ENCODE measurements at places on chromosomes 16 and 17.
A peak's percentile ranks its signal among the peaks of the same experiment; 100 is the strongest.

GRCh38 chr17:46028374-46028773 lies 29.3 kb downstream of the STH start:
- no peak for DNase-seq

DNA sequence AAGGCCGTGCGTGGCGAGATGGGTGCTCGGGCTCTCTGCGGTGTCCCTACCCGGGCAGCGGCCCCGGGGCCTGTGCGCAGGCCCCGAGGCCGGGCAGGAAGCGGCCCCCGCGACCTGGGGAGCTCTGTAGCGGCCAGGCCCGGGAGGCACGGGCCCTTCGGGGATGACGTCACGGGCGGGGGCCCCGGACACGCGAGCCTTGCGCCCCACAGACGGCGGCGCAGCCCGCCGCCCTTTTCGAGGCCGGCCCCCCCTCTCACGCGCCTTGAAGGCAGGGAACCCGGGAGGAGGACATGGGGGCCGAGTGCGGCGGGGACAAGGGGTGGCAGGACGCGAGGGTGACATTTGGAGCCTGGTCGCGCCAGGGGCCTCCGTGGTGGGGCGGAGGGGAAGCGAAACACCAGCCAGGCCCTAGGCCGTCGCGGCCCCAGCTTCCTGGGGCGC lies 1.1 kb downstream of the RAI1 start:
- DNase-seq = no peak

GRCh38 chr17:64341181-64341580 lies 49.5 kb downstream of the PECAM1 start:
- no peak for DNase-seq

- no peak for DNase-seq
Measured at GRCh38 chr17:77800816-77801215, 157.7 kb upstream of the TNRC6C start.

DNA sequence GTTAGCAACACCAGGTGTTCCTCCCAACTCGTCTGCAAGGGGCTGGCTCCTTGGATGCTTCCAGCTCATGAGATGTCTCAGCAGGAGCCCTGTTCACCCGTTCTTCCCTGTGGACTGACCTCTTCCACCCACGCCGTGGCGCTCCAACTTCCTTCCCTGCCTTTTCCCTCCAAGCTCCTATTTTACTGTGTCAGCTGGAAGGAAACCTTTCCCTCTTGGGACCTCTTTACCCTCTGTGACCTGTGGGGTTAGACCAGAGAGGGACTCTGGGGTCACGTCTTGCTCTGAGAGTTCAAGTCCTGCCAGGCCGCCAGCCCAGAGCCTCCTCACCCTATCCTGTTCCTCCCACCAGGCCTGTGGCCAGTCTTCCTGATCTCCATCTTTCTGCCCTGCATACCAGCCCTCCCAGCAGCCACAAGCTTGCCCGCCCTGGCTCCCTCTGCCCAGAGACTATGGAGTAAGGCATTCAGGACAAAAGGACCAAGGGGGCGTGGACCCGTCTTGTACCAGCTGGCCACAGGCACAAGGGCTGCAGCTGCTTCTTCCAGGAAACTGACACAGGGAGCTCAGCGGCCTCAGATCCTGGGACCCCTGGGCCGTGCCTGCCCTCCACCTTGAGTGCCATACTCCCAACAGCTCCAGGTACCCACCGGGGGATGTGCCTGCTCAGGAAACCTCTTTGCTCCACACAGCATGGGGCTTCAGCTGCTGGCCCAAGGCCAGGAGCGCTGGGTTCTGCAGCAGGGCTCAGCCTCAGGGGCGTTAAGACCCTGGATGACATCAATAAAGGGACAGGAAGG lies 3.0 kb downstream of the PAQR4 start:
- no peak for DNase-seq

DNA sequence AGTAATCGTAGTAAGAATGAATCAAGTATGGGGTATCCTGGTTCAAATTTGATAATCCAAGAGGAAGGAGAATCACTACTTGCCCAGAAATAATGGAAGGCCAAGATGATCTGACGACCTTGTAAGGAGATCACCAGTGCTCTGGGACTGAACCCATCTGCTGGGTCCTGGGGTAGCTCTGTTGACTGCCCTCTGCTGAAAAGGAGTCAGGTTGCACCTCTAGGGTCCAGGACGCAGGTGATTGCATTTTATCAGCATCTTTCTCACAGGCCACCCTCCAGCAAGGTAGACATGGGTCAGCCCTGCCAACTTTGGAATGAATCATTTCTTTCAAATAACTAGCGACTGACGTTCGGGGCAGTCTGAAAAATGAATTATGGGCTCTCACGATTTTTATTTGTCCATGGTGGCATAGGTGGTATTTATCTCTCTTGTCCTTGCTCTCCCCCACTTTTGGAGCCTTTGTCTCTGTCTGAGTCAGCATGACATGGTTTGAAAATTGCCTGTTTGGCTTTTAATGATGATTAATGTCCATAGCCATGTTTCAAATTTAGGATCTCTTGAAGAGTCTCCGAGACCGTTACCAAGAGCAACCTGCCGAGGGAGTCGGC lies 163.7 kb downstream of the MSI2 start:
- DNase-seq = no peak

GRCh38 chr16:81562174-81562849 lies 117.7 kb downstream of the CMIP start:
- no peak for DNase-seq

DNA sequence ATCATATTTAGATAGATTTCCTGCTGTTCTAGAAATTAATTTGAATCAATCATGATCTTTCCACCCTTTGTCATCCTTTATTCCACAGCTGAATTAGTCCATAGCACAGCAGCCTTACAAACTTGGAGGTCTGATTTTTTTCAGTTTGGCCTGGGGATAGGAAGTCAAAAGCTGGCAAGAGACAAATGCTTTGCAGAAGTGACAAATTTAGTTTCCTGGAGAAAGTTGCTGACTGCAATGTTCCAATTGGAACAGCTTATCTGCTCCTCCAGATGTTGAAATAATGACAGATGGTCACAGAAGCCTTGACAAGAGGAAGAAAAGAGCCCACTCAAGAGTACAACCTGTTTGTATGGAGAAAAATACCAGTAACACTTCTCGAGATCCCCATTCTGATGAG lies 1276.1 kb upstream of the CDH8 start:
- no peak for DNase-seq

DNA sequence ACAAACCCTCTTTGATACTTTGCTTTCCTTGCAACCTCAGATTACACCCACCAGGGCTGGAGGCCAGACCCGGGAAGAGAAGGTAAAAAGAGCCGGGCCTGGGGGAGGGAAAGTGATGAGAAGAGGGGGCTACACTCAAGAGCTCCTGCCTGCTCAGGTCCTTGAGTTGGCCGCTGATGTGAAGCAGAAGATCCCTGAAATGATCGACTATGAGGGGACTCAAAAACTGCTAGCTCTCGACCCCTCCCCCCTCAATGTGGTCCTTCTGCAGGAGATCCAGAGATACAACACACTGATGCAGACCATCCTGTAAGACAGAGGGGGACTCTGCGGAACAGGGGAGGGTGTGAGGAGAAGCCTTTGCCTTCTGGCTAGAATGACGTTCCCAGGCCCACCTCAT lies 2.8 kb upstream of the KDM6B start:
- no peak for DNase-seq

GRCh38 chr16:74583926-74584666 lies 22.8 kb downstream of the GLG1 start:
- no peak for DNase-seq

DNA sequence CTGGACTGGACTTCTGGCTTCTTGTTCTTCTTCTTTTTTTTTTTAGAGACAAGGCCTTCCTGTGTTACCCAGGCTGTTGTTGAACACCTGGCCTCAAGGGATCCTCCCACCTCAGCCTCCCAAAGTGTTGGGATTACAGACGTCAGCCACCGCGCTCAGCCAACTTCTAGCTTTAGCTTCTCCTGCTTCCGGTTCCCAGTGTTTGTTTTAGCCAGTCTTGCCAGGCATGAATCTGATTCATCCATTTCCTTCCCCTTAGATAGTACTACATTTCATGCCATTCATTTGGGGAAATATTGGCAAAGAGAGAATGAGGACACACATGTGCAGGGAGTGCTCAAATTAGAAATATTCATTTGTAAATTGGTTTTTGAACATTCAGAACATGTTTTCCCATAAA lies 12.1 kb upstream of the NDUFAB1 start:
- DNase-seq = no peak

DNA sequence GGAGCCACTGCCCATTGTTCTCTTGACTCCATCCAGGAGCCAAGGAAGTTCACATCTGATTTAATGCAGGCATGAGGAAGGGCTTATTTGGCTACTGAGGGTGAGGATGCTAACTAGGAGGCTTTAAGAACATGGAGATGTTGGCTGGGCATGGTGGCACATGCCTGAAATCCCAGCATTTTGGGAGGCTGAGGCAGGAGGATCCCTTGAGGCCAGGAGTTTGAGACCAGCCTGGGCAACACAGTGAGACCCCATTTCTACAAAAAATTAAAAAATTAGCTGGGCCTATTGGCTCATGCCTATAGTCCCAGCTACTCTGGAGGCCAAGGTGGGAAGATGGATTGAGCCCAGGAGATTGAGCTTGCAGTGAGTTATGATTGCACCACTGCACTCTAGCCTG lies 116.5 kb downstream of the RAP1GAP2 start:
- no peak for DNase-seq

- DNase-seq = no peak
Measured at GRCh38 chr17:16488186-16488967, 3.6 kb downstream of the LRRC75A start.

DNA sequence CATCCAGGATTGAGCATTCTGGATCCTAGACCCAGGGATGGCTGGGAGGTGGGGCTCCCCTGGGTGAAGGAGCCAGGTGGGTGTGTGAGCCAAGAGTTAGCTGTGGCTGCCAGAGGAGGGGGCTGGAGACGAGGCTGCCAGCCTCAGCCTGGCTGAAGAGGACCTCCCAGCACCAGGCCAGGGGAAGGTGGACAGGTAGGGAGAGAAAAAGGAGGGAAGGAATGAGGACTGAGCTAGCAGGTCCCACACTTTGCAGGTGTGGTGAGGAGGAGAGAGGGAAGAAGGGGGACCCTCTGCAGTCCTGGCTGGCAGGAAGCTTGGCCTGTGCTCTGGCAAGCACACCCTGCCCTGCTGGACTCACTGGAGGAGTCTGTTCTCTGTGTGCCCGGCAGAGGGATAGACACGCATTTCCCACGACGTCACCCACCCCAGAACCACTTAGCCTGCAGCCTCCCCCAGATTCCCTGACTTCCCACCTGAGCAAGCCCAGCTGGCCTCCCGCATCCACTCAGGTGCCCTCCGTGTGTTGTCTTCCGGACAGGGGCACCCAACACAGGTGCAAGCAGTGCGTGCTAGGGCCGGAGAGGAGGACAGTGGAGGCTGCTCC lies 42.0 kb downstream of the SOCS3 start:
- DNase-seq = no peak

DNA sequence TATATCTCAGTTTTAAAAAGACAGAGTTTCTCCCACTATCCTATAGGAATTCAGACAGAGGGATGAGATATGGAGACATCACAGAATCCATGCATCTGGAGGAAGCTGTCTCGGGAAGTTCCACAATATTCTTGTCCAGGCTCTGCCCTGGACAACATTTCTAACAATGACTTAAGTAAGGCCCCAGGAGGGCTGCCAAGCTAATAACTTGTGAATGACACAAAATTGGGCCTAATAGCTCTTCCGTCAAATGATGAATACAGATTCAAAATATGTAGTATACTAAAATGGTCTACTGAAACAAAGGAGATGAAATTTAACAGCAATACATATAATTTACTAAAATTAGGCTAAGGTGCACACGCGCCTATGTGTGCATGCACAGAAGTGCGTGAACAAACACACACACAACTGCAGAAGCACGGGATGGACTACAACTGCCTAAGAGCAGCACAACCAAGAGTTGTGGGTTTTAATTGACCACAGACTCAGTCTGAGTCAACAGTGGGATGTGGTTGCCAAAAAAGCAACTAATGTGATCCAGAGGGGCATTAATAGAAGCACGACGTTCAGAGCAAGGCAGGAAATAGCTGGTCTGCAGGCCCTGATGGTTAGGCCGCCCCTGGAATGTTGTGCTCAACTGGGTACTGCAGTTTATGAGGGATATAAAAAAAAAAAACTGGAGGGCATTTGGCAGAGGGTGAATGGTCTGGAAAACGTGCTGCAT lies 26.3 kb upstream of the HS3ST2 start:
- no peak for DNase-seq

DNA sequence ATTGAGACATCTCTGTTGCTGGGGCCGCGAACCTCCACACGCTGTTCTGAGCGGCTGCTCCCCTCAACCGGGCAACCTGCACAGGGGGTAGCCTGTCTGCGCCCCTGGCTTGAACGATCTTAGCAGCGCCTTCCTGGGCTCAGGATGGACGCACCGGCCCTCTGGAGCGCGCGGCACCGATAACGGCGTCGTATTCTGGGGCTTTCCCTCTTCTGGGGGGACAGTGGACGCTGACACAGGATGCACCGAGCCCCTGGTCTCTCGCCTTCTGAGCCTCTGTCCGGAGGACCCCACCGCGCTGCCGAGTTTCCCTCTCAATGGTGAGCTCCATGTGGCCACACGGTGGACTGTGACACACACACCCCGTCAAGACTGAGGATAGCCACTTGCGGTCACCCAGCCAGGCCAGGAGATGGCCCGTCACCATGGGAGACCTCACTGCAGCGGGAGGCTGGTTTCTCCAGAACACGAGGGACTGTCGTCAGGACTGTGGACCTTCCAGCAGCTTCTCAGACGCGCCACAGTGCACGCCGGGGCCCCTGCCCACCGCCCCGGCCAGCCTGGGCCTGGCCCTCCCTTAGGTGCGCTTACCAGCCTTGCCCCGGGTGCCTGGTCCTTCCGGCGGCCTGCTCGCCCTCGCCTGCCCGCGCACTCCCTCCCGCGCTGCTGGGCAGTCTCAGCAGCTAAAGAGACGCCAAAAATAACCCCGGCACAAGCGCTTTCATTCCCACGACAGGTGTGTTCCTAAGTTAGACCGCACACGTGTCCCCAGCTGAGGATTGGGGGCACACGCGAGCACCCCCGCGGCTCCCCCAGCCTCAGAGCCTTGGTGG lies 30.0 kb upstream of the PABPN1L start:
- no peak for DNase-seq

GRCh38 chr17:13044572-13045065 lies 26.8 kb upstream of the ELAC2 start:
- DNase-seq = peak; percentile 55

GRCh38 chr17:73423159-73423715 lies 111.4 kb upstream of the CDC42EP4 start:
- DNase-seq = peak; percentile 16

GRCh38 chr17:41592601-41593305 lies 6.1 kb upstream of the KRT14 start:
- DNase-seq = no peak

- no peak for DNase-seq
Measured at GRCh38 chr17:4313221-4314114, 49.7 kb upstream of the ANKFY1 start.
